NCI-H1436 treated with DMSO at 0.1 percent for 48 hours (cell line): ENCODE measurements at places on chromosomes 3 and 15.

GRCh38 chr3:155889952-155890351 lies 19.5 kb downstream of the GMPS start:
- no peak for DNase-seq

- no peak for DNase-seq
Observed at GRCh38 chr3:65170390-65171042, 482.7 kb upstream of the ADAMTS9 start.

GRCh38 chr15:75651810-75652543 lies 4.3 kb downstream of the SNX33 start:
- DNase-seq, result no peak

GRCh38 chr3:154223519-154223918 lies 100.8 kb downstream of the DHX36 start:
- no peak for DNase-seq

GRCh38 chr15:80572337-80572736 lies 122.8 kb upstream of the ABHD17C start:
- no peak for DNase-seq

DNA sequence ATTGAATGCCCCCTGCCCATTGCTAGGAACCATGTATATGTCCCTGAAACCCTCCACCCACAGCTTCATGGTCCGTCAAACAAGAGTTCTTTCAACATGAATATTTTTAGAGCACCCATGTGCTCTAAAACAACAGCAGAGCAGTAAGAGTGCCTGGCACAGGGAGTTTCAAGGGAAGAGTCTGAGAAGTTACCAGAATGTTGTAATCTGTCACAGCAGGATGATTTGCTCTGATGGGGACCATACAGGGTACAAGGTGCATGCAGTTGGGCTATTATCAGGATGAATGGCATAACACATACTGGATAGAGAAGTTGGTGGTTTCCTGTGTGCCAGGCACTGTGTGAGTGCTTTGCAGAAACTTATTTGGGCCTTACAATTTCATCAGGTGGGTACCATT lies 27.8 kb upstream of the FLNB start:
- no peak for DNase-seq

- DNase-seq, result no peak
Observed at GRCh38 chr3:120468635-120469295, 18.0 kb upstream of the FSTL1 start.

DNA sequence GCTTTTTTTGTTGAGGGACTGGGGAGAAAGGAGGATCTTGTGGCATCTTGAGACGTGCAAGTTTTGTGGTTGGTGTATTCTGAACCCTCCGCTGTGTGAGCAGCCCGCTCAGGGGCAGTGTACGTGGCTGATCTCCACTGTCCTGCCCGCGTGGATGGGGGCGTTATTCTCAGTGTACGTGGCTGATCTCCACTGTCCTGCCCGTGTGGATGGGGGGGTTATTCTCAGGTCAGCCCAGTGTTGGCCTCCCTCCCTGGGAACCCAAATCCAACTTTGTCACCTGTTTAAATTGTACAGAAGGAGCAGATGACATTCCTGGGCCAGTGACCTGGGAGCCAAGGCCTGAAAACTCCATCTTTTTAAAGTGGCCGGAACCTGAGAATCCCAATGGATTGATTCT lies 84.0 kb downstream of the PGPEP1L start:
- no peak for DNase-seq

- DNase-seq, result no peak
Observed at GRCh38 chr15:82882273-82882928, 70.1 kb downstream of the HOMER2 start.

DNA sequence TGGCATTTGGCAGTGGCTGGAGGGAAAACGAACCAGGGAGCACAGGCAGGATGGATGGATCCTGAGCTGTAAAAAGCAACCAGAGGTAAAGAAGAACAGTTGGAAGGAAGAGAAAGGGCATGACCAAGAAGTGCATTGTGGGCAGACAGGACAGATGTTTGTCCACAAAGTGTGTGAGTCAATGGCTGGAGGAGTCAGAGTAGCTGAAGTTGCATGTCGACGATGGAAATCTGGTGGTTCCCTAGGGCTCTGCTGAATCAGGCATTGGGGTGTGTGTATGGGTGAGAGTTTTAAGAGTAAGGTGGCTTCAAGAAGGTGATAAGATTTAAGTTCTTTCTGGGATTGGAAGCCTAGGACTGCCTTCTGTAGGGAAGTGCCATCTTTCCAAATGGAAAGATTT lies 214.0 kb upstream of the BHLHE40 start:
- DNase-seq, result no peak

DNA sequence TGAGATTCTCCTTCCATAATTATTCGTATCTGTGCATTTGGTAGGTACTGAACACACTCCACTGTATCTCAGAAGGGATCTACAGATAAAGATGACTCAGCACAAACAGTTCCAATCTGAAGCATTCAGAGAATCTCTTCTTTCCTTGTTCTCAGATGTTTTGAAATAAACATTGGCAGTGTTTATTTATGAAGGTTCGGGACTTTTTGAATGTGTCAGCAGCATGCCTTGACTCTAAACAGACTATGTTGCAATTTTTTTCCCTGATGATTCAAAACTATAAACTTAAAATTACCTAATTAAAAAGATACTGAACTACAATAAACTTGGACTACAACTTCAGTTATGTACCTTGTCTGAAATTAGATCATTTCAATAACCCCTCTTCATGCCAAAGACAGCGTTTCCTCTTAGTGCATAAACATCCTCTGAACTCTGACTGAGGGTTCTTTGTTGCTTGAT lies 612.9 kb upstream of the TBL1XR1 start:
- no peak for DNase-seq

- no peak for DNase-seq
Observed at GRCh38 chr15:71136159-71136783, 21.0 kb downstream of the THSD4 start.

- DNase-seq, result no peak
Observed at GRCh38 chr3:170196833-170197232, 15.3 kb upstream of the PHC3 start.

DNA sequence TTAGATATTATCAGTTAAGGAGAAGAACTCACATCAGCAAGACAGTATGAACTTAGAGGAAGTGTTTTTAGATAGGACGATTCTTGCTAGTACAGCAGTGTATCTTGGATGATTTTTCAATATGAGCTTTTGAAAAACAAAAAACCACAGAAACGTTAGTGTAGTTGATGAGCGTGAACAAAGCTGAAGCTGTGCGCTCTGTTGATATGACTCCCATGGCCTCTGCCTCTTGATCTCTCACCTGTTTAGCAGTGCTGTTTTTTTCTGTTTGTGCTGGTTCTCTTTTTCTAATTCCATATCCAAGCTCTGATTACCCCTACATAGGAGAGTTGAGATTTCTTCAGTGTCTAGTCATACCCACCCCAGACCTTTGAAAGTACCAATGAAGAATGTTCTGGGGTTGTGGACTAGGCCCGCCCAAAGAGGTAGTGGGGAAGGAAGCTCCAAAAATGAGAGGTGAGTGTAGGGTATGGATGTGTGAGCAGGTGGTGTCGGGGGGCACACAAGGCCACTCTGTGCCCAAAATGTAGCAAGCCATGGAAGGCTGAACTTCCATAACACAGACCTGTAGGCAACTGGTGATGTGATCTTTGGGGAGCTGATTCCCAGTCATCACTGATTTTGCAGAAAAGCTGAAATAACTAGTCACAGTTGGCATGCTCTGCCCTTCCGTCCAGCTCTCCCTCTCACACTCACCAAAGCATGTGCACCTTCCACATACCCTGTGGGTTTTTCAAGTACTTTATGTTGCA lies 20.0 kb upstream of the CMTM7 start:
- no peak for DNase-seq

- DNase-seq, result no peak
Observed at GRCh38 chr3:22045882-22046281, 294.9 kb upstream of the ZNF385D start.

DNA sequence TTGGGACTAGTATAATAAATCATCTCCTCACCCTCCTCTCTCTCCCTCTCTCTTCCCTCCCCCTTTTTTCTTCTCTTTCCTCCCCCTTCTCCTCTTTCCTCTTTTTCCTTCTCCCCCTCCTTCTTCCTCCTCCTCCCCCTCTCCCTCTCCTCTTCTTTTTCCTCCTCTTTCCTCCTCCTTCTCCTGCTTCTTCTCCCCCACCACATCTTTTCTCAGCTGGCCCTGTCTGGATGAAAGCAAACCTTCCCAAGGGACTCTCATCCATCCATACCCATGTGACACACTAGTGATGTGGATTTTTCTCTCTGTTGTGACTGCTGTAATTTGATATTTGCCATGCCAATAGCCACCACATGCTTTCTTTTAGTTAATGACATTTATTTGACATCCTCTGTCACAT lies 127.2 kb downstream of the EBLN2 start:
- no peak for DNase-seq

DNA sequence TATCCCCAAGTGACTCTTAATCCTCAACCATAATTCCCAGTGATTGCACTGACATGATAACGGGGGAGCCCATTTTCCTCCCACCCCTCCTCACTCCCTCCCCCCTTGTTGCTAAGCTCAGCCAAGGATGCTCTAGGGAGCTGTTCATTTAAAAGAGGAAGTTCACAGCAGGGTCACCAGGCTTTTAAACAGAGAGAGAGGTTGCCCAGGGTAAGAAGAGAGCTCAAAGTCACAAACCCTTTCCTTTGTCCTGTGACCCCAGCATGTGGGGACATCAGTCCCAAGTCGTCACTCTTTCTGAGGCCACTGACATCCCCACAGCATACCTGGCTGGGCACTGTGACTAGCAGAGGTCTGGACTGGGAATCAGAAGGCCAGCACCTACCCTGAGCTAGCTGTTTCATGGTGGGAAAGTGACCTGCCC lies 144.1 kb downstream of the RORA start:
- DNase-seq, result peak; percentile 11

DNA sequence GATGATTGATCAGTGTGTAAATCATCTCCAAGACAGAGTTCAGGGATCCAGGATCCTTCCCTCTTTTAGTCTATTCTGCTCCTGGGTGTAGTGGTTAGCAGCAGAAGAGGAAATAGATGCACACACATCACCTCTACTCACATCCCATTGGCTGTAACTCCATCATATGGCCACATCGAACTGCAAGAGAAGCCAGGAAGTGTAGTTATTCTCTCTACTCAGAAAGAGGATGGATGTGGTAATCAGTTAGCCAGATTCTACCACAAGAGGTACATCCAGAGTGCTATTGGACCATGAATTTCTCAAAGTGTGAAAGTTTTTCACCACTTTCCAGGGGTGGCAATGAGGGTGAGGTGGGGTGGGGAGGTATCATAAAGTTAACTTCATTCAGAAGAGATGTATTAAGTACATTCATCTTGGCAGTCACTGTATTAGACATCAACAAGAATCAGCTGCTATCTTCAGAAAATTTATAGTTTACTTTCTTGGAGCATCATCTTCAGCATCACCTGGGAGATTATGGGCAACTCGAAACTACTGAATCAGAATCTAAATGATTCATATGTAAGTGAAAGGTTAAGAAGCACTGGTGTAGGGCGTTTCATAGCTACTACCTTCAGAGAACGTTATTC lies 60.6 kb upstream of the GAP43 start:
- no peak for DNase-seq

DNA sequence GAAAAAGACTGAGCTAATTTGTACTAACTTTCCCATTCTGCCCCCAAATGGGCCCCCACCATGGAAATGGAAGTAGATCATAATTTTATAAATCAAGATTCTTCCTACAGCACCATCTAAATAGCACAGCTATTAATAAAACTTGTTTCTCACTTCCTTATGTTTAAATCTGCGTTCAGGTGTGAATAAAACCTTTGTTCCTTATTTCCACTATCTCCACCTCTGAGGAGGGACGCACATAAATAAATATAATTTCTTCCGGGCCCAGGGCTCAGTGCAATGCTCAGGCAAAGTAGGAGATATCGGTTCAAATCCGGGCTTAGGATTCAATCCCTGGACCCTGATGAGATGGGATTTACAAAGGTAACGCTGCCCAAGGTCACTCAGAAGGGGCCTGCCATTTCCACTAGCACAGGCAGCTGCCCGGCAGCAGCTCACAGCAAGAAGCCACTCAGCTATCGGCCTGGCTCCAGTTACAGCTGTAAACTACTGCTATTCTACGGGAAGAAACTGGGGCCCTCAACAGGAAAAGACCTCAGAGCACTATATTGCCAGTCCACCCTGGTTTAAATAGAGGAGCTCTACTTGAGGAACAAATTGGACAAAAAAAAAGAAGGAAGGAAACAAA lies 52.5 kb downstream of the FOXP1 start:
- no peak for DNase-seq

DNA sequence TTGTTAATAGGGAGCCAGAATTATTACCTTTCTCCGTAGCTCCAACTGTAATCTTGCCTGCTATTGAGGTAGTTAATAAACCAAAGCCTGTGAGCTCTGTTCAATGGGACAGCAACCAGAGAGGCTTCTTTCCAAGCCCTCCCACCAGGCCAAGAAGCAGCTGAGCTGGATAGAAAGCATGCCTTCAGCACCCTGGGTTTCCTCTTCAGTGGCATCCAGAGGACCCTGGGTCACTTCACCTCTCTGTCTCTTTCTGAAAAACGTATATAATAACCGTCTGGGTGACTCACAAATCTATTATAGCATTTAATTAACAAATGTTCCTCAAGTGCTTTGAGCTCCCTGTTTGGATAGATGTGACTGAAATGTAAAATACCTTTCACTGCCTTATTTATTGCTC lies 420.0 kb downstream of the LPP start:
- DNase-seq, result no peak
